Activated naive CD4-positive, alpha-beta T cell treated with anti-CD3 and anti-CD28 coated beads, Interleukin-2, amount 50 U/mL, for 72 hours (primary cell): ENCODE measurements at places on chromosomes 1 and 21. TPM values are rescaled to one million over a fixed set of nuclear protein-coding genes. Genes with fewer than 3 reads are reported as not detected.

- DNase-seq, result no peak
Measured at GRCh38 chr1:30273021-30273325, 450.4 kb downstream of the MATN1 start.

GRCh38 chr1:151585622-151586021 lies 26.2 kb upstream of the SNX27 start:
- no peak for DNase-seq

TMEM125 gene
- not detected for total RNA-seq

MAP1LC3C gene
- not detected for total RNA-seq

GRCh38 chr1:89516055-89516454 lies 8.6 kb upstream of the LRRC8B start:
- DNase-seq, result no peak

SFT2D2 gene
- total RNA-seq, result 49.8 TPM

DNA sequence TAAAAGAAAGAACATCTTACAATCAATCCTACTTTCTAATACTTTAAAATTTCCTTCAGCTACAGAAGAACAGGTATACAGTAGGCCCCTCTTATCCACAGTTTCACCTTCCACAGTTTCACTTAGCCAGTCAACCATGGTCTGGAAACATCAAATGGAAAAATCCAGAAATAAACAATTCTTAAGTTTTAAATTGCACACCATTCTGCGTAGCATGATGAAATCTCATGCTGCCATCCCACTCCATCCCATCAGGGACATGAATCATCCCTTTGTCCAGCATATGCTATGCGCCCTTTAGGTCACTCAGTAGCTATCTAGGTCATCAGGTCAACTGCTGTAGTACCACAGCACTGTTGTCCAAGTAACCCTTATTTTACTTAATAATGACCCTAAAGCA lies 67.7 kb downstream of the HSF2BP start:
- DNase-seq, result no peak

GRCh38 chr1:156865258-156865657 lies 4.6 kb downstream of the NTRK1 start:
- no peak for DNase-seq

DNA sequence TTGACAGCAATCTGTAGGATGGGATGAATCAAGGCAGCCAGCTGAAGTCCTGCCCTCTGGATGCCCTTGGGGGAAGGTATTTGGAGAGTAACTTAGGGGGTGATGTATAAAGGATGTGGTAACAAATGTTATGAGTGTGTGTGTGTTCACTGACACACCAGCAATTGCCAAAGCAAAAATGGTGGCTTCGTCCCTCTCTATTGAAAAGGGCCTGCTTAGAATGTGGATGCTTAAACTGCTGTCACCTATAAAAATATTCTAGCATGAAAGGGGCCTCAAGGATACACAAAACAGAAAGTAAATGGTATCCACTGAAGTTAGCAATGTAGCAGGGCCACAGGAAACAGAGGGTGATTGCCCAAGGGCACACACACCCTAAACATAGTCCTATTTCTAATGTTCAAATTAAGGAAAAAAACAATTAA lies 15.1 kb upstream of the AIM2 start:
- DNase-seq, result no peak

DNA sequence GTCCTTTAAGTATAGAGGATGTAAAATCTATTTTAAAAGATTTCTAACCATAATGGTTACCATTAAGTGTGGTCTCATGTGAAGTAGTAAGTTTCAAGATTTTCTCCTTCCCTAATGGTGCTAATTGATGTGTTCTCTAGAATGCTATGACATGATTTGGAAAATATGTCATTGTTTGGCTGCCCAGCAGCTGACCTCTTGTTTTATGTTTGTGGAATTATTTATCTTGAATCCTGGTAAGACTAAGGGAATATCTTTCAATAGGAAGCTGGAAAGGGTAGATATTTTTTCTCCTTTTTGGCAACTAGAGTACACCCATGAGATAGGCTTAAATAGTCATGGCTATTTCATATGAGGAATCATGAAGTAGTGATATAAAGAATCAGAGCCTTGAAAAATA lies 139.8 kb upstream of the CHODL start:
- no peak for DNase-seq

DNA sequence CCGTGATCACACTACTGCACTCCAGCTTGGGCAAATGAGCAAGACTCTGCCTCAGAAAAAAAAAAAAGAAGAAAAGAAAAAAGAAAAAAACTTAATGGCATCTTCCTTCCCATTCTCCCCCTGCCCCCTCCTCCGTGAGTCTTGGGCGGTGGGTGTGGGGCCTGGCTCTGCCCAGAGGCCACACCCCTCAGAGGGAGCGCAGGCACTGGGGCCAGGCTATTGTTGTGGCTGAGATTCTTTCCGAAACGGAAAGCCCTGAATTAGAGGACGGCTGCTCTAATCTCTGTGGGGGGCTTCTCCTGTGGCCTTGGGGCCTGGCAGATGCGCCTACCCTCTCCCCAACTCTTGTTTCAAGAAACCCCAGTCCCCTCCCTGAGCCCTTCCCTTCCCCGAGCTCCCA lies 4.1 kb upstream of the FAM110D start:
- DNase-seq, result no peak

GRCh38 chr1:36523850-36524249 lies 41.1 kb upstream of the CSF3R start:
- DNase-seq, result no peak

DNA sequence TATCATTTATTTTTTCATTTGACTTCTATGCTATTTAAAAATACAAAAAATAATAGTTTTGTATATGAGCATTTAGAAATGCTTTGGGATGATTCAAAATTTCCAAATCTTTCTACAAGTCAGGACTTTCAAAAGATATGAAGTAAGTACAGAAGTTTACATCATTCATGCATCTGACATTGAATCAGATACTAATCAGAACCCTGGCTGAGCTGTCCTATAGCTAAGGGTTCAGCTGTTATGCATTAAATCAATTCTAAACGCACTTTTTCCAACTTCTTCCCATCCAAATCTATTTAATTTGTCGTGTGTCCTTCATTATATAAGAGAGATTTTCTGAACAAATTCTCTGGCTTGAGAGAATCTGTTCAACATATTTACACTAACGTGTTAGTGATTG lies 779.4 kb downstream of the LTN1 start:
- DNase-seq, result no peak

DNA sequence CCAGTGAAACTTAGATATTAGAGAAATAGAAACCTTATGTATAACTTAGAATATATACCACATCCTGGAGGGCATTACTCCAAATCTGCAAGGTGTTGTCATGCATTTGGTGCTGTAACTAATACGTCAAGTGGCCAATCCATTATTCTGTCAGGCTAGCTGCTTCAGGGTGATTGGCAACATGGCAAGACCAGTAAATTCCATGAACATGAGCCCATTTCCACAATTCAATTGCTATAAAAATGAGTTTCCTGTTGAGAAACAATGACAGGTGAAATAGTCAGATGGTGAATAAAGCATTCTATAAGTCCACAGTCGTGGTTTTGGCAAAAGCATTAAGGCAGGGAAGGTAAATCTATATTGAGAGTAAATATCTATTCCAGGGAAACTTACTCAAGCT lies 566.0 kb downstream of the ADGRL2 start:
- DNase-seq, result no peak

GPR161 gene
- total RNA-seq, result 0.34 TPM

- no peak for DNase-seq
Measured at GRCh38 chr1:201490708-201491131, 16.2 kb downstream of the CSRP1 start.

- no peak for DNase-seq
Measured at GRCh38 chr1:243179720-243180119, 75.4 kb downstream of the CEP170 start.

DNA sequence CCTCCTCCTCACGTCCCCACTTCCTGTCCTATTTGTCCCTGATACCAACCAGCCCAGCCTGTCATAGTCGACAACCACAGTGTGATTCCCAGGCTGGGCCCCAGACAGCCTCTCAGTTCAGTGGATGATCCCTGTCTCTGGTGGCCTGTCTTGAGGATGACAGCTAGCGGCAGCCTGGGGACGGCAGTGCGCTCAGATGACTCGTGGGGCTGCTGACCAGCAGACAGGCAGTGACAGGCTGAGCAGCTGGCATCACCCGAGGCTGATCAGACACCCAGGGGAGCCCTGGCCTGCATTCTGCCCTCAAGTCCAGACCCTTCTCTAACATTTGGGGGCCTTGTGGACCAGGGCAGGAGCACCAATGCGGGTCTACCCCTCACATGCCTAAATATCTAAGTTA lies 21.0 kb downstream of the NKAIN1 start:
- DNase-seq, result no peak
